AG08395 (cell line): ENCODE measurements at places on chromosomes 2 and 18.
A peak's percentile ranks its signal among the peaks of the same experiment; 100 is the strongest.

- DNase-seq = no peak
These were observed 59.2 kb downstream of the SGPP2 start for GRCh38 chr2:222483513-222484039.

GRCh38 chr2:176534798-176535466 lies 265.7 kb downstream of the MTX2 start:
- DNase-seq = peak; percentile 79

GRCh38 chr2:100291152-100291970 lies 30.9 kb downstream of the LONRF2 start:
- peak; percentile 84 for DNase-seq

DNA sequence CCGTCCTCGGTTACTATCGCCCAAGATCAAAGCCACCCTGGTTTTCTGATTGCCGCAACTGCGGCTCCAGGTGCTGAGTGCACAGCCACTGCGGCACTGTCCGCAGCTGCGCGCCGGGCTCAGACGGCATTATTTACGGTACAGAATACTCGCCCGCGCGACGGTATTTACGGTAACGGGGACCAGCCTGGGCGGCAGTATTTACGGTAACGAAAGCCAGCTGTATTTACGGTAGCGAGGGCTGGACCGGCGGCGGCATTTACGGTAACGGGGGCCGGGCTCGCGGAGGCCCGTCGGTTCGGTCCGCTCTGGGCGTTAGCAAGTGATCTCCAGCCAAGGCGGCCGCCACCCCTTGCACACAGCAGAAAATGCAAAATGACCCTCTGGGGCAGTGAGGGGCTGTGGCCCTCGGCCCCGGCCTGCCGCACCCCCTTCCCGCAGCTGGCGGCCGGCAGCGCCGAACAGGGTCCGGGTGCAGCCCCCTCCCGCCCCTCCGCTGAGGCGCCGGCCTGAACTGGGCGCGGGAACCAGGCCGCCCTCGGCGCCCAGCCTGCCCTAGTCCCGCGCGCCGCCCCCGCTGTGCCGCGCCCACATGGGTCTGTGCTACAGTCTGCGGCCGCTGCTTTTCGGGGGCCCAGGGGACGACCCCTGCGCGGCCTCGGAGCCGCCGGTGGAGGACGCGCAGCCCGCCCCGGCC lies at the start of gene GNAL:
GNAL (plus strand) TSS at position 293 of the 697 bp plus-strand sequence; CDS start at position 593, 300 bp downstream.
- DNase-seq = peak; percentile 68

DNA sequence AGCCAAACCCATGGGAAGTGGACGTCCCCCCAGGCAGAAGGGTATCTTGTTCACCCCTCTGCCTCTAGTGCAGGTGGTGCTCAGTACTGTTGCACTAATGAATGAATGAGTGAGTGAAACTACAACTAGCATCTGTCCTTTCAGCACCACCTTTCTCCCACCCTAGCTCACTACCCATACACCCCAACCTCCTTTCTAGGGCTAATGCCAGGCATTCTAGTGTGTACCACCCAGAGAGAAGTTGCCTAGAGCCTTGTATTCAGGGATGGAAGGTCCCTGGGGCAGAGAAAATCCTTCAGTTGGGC lies 22.5 kb downstream of the CCT7 start:
- DNase-seq = no peak

- DNase-seq = no peak
These were observed 266.6 kb upstream of the ID2 start for GRCh38 chr2:8414946-8415879.

DNA sequence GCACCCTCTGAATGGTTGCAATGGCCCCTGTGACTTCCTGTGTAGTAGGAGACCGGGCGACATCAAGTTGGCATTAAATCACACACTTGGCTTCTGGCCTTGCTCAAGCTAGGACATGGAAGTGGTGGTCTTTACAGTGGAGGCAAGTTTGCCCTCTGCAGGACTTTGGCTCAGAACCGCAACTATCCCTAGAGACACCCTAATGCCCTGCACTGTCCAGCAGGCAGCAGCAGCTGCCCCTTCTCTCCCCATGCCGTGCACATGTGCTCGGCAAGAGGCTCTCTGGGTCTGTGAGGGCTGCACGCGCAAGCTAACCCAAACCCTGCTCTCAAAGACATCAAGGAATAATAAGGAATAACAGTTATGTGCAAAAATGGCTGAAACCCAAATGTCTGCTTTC lies 106.5 kb downstream of the COL6A3 start:
- no peak for DNase-seq

GRCh38 chr2:202690321-202690900 lies 55.6 kb downstream of the FAM117B start:
- DNase-seq = no peak

- no peak for DNase-seq
These were observed 14.3 kb upstream of the CD28 start for GRCh38 chr2:203692031-203692710.

- no peak for DNase-seq
These were observed 1.1 kb downstream of the PDIA6 start for GRCh38 chr2:10811517-10811916.

DNA sequence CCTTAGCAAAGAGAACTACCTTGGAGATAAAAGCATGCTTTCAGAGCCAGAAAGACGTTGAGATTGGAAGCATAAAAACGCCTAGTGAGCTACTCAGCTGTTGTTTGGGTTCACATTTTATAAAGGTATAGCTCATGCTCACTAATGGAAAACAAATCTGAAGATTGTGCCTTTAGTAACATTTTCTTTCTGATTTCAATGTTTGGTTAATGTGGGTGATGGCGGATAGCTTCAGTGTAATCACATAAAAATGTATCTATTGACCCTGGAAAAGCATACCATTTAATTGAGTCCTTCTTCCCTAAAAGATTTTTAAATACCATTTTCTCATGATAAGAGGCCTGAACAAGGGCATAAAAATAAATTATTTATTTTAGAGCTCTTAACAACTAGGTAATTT lies 73.4 kb downstream of the DTNA start:
- no peak for DNase-seq

- DNase-seq = peak; percentile 45
These were observed 12.8 kb upstream of the ALPP start for GRCh38 chr2:232365621-232366321.

GRCh38 chr2:47072018-47072691 lies 83.0 kb downstream of the STPG4 start:
- DNase-seq = peak; percentile 79

DNA sequence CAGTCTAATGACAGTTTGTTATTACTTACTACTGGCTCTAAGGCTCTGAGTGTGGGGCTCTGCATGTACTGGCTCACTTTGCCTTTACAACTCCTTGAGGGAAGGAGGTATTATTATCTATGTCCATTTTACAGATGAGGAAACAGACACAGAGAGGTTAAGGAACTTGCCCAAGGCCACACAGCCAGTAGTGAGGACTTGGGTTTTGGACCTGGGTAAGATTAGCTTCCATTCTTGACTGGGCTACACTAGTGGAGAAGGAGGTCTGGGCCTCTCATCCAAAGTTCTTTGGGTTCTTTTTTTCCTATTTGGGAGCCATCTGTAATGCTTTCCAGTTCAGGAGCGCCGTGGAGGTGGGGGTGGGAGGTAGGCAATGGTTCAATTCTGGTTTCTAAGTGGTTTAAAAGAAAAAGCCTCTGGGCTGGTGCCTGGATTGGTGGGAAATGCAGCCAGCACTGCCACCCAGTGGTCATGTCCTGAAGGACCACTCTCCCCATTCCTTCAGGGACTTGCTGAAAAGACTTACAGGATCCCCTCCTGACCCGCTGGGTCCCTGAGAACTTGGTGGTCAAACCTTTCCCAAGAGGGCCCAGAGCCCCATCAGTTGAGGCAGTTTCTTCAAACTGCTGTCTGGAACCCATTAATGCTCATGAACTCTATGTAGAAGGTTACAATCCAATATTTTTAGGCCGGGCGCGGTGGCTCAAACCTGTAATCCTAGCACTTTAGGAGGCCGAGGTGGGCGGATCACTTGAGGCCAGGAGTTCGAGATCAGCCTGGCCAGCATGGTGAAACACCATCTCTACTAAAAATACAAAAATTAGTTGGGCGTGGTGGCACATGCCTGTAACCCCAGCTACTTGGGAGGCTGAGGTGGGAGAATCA lies 38.6 kb upstream of the NOTO start:
- peak; percentile 87 for DNase-seq

GRCh38 chr2:235903782-235904584 lies 264.2 kb downstream of the GBX2 start:
- no peak for DNase-seq

DNA sequence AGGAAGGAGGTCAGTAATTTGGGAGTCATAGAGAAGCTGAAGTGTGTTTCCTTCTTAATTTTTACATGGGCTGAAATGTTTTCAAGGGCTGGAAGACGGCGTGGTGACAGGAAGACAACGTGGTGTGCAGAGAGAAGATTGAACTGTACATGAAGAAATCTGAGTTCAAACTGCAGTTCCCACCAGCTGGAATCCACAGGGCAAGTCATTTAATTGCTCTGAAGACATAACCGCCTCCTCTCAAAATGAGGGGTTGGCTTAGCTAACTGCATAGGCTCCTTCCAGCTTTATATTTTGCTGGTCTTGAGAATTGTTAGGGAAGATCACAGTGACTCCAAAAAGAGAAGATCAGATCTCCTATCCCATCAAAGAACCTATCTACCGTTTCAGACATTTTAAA lies 103.9 kb downstream of the SLC8A1 start:
- no peak for DNase-seq

GRCh38 chr2:167756446-167756845 lies 490.9 kb downstream of the STK39 start:
- no peak for DNase-seq

DNA sequence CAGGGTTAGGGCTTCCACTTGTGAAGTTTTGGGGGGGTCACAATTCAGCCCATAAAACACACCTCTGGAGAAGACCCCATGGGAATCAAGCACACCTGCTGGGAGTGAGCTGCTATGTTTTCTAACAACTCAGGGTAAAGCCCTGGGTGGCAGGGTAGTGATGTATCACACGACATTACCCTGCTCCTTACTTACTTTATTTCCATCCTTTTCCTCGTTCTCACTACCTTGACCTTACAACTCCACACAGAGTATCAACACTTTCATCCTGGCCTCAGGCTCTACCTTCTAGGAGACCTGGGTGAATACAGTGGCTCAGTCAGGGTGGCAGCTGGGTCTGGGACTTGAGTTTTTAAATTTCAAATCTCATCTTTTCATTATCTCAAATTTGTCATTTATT lies 290.3 kb downstream of the CYRIA start:
- no peak for DNase-seq

GRCh38 chr2:75604484-75604883 lies 42.1 kb upstream of the MRPL19 start:
- DNase-seq = no peak

DNA sequence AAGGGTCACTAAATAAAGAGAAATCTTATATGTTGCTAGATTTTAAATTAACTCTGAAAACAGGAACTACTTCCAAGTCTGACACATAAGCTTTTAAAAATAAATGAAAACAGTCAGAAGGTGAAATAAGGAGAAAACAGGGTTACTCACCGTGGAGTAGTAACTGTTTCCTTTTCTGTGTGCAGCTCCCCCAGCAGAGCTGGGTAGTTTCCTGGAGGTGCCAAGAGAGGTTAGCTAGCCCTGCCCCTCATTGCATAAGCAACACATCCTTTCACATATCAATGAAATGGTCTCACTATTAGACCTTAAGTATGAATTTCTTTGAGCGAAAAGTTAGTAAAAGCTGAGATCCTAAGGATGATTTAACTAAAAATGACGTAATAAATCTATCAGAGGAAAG lies 54.0 kb upstream of the GPR75 start:
- peak; percentile 21 for DNase-seq

- DNase-seq = no peak
These were observed 59.6 kb downstream of the CABYR start for GRCh38 chr18:24198461-24198860.

DNA sequence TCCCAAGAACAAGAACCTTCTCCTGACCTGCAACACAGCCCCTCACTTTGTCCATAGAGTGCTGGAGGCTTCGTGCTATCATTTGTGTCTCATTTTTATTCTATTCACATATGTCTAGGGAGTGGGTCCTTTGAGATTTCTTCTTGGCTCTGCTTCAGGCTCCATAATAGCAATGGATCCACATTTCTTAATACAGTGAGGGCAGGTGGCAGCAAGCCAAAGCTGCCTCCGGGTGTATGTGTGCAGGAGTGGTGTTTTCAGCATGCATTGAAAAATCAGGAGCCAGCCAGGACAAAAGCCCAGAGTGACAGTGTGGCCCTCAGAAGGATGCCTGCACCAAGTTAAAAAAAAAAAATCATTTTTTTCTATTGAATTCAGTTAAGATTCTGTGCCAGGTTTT lies 115.1 kb upstream of the PELI1 start:
- DNase-seq = no peak

GRCh38 chr2:191432121-191432520 lies 186.9 kb downstream of the MYO1B start:
- DNase-seq = no peak

DNA sequence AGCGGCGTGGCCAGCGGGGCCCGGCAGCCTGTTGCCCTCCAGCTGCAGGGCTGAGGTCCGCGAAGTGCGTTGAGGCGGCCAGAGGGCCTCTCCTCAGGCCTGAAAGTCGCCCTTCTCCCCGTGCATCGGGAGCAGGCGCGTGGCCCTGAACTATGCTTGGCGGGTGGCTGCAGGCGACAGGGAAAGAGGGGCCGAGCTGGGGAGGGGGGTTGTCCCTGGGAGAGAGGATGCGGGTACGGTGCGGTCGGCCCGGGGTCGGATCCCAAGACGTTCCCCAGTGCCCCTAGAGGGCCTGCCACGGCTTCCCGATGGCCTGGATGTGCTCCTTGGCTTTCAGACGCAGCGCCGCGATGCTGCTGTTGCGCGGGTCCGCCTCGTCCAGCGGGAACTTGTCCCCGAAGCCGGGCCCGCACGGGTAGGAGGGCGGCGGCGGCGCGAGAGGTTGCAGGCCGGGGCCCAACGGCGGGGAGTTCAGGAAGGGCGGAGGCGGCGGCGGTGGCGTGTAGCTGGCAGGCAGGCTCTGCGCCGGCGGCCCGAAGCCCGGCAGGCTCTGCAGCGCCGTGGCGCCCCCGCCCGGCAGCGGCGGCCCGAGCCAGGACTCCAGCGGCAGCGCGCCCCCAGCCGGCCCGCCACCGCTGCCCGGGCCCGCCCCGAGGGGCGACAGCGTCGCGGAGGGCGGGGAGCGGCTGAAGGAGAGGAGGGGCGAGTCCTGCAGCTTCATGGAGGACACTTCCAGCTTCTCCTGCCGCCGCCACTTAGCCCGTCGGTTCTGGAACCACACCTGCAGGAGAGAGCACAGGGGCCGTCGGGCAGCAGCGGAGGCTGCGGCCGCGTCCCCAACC lies 4.3 kb downstream of the RAX start:
- DNase-seq = peak; percentile 34

DNA sequence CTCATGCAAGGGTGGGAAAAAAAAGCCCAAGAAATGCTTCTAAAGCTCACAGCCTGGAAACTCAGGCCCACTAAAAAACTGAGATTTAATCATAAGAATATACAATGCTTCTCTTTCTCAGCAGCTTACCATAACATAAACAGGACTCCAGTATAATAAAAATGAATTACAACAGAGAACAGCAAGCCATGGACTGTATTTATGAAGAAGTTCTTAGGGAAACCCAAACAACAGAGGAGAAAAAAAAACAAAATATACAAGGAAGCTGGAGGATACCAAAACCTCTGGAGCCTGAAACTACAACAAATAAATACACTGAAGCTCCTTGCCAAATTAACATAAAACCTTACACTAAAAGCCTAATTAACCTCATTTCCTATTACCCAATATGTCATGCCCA lies 187.8 kb downstream of the RDH14 start:
- DNase-seq = no peak

GRCh38 chr18:79068341-79068936 lies 755 bp upstream of the ATP9B start:
- no peak for DNase-seq

GRCh38 chr2:238965371-238966071 lies 117.6 kb downstream of the TWIST2 start:
- no peak for DNase-seq

GRCh38 chr18:80132180-80132812 lies 23.2 kb downstream of the ADNP2 start:
- no peak for DNase-seq

GRCh38 chr2:110834134-110834827 lies 101.9 kb downstream of the ACOXL start:
- no peak for DNase-seq
